ENCODE measurements at places on chromosomes 16 and 17.

DNA sequence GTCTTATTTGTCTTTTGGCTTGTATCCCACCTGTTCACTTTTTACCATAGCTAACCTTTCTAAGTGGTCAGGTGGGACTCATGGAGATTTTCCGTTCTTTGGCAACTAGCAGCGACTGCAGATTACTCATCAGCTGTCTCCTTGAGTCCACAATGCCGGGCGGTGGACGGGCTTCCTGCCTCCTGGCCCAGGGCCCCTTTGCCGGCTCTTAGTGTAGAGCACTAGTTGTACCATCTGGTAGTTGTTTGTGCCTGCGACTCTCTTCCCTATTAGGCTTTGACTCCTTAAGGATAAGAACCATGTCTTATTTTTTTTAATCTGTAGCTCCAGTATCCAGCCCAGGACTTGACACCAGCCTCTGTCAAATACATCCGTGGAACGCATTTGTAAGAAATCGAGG, 399.9 kb downstream of the WWOX start:
- no peak for DNase-seq

DNA sequence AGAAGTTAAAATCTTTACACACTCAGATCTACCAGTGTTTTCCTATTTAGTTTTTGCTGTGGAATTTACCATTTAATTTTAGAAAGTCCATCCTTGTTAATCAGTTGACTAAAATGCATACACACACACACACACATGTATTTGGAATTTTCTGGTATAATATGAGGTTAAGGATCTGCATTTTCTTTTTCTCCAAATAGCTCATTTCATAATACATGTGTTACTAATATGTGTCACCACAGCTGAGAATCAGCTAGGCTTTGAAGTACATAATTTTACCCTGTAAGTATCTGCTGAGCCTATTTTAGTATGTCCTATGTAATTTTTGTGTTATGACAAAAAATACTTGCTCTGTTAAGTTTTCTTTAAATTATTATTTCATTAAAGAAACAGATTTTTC, 143.2 kb downstream of the PHKB start:
- DNase-seq, result no peak

DNA sequence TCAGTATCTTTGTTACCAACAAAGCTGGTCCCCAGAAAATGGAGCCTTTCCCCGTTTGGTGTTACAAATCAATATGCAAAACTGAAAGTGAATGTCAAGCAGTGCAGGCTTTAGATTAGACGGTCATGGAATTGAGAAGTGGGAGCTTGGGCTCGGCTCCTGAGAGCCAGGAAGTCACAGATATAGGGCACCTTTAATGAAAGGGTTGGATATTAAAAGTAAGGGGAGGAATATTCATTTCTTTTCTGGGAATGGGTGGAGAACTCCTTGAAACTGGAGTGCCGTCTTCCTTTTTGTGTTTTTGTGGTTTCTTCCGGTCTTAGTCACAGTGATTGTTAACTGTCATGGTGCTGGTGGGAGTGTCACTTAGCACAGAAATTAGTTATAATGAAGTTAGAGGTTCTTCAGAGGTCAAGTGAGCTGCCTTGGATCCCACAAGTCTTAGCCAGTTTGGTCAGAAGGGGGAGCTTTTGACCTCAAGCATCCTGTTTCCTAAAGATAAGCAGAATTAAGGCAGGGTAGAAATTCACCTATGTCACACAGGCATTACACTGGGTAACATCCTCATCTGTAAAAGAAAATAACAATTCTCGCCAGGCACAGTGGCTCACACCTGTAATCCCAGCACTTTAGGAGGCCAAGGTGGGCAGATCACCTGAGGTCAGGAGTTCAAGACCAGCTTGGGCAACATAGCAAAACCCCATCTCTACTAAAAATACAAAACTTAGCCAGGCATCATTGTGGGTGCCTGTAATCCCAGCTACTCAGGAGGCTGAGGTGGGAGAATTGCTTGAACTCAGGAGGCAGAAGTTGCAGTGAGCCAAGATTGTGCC, 9.6 kb upstream of the EIF1 start:
- DNase-seq, result peak; percentile 65

DNA sequence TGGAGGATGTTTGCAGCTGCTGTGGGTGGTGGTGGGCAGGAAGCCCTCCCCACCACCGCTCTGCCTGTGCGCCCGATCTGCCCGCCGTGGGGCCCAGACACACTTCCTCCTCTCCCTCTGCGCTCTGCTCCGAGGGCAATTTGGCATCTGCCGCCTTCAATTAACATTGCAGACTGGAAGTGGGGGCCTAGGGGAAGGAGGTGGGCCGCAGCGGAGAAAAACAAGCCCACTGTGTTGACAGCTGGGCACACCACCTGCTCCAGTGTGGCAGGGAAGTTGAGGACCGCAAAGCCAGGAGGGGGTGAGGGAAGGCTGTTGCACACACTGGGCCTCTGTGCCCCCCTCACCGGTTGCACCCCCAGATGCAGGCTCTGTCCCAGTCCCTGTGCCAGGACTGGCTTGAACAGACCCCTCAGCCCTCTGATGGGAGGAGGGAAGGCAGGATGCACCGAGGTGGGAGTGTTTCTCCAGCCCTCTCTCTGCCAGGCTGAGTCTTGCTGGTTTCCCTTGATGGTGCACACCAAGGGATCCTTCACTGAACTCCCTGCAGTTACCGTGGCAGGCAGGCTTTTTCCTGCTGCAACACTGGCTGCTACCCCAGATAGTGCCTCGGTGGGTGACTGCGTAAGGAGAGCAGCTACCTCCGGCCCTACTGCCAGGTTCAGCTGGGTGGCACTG, 72.8 kb upstream of the MED9 start:
- no peak for DNase-seq

DNA sequence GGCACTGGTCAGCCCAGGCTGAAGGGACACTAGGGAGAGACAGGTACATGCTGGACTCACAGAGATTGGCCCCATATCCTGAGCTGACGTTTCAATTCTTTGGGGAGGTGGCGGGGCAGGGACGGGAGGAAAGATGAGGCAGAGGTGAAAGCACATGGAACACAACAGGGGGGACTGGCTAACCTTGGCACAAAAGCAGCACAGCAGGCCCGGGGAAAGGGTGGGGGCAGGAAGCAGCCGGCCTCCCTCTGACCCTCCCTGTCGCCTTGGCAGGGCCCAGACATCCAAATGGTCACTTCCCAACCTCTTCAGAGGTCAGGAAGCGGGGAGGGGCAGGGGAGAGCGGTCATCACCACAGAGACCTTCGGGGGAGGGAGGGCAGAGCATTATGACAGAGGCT, 6.6 kb downstream of the VAT1 start:
- DNase-seq, result no peak

DNA sequence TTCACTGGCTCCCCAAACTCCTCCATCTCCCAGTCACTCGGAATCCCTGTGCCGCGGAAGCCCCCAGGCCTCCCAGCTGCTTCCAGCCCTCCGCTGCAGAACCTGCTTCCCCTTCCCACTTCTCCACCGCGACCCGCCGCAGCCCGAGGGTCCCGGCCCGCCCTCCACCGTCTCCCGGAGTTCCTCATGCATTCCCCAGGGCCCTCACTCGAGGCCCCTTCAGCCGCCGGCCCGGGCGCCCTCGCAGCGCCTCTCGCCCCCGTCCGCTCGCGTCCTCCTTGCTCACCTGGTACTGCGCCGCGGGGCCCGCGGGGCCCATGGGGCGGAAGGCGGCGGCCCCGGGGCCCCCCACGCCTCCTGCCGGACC, 329 bp downstream of the SMARCD2 start:
- DNase-seq, result no peak

DNA sequence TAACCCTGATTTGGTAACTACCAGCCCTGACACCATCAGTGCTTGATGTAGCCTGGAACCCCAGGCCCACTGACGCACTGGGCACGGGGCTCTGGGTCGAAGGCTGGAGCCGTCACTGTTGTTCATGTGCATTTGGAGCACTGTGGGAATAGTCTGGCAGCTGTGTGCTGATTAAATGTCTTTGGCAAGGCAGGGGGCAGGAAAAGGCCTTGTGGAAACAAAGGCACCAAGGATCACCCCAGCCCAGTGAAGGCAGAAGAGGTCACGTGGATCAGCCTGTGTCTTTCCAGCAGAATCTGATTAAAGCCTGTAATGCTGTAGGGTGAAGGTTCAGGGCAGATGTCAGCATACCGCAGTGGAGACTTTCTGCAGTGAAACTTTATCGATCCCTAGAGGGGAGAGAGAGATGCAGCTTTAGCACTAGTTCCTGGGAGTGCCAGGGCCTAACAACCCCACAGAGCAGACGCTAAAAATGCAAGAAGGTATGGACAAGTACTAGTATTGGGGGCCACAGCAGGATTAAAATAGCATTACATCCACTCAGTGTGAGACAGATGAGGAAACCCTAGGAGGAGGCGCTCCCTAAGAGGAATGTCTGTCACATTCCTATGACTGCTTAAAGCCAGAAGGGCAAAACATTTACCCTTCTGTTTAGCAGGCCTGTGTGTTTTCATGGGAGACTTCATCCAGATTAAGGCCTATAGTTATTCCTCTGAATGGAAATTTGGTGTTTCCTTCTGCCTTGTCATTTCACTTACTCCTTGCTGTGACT, 9.7 kb downstream of the ZNHIT3 start:
- DNase-seq, result no peak

DNA sequence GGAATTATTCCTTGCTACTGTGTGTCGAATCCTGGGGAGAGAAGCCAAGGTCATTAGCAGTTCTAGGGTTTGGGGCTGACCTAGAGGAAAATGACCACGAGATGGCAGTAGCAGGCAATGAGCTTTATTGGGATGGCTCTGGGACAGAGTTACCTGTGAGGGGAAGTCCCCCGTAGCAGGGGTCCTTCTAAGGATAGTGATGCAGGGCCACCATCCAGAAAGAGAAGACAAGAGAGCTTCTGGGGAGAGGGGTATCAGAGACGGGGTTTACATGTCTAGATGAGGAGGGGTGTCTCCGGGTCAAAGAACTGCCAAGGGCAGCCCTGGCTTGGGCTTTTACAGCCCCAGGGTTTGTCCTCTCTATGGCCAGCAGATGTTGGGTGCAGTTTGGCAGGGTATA, 6.4 kb upstream of the GGT6 start:
- DNase-seq, result peak; percentile 53

GRCh38 chr17:53560953-53561352, 261.8 kb upstream of the KIF2B start:
- no peak for DNase-seq

DNA sequence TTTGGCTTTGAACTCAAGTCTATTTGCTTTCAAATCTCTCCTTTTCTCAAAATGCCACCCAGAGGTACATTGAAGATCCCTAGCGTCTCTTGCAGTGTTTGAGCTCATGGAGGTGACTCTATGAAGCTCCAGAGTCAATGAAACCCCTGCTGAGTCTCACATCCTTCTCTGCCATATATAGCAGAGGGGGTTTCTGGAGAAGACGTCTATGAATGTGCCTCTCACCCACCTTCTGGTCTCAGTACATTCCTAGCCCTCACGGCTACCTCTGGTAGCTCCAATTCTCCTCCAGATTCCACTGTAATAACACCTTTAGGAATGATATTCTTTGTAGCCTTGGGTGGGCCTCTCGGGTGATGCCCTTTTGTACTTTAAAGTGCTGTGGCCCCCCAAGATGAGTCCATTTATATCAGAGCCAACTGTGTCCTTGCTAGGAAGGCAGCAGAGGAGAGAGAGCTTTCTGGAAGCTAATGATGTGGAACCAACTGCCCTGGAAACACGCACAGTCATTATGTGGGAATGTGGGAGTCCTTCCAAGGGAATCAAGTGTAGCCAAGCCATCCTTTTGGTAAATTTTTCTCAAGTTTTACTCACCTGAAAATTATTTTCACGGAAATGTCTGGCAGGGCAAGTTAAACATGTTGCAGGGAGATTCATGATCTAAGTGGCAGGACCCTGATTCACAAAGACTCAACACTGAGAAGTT, 123.4 kb downstream of the ASIC2 start:
- no peak for DNase-seq

GRCh38 chr16:52265446-52265861, 281.5 kb downstream of the TOX3 start:
- peak; percentile 27 for DNase-seq

GRCh38 chr16:84115919-84116719, 623 bp downstream of the MBTPS1 start:
- DNase-seq, result peak; percentile 61

DNA sequence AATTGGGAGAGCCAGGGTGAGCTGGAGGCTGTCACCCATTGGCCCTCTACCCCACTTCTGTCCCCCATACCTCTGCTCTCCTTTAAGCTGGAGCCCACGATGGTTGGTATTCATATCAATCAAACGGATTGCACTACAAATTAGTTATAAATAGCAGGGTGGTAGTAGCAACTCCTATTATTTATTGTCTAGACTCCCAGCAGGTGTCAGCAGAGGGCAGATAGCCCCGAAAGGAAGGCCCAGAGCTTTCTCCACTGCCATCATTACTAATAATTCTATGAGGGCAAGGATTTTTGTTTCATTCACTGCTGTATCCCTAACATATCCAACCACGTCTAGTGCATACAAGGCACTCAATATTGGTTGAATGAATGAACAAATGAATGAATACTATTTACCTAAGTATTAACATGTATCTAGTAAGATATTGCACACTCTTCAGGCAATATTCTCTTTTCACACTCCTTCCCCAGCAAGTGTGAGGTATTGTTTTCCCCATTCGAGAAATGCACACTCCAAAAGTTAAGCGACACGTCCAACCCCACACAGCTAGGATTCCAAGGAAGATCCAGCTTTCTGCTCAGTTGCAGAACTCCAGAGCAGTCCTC, 6.3 kb downstream of the C17orf50 start:
- DNase-seq, result peak; percentile 63

- no peak for DNase-seq
These were observed 24.0 kb downstream of the PIK3R5 start for GRCh38 chr17:8941520-8941919.
